ENCODE measurements at places on chromosomes 12 and 14.

DNA sequence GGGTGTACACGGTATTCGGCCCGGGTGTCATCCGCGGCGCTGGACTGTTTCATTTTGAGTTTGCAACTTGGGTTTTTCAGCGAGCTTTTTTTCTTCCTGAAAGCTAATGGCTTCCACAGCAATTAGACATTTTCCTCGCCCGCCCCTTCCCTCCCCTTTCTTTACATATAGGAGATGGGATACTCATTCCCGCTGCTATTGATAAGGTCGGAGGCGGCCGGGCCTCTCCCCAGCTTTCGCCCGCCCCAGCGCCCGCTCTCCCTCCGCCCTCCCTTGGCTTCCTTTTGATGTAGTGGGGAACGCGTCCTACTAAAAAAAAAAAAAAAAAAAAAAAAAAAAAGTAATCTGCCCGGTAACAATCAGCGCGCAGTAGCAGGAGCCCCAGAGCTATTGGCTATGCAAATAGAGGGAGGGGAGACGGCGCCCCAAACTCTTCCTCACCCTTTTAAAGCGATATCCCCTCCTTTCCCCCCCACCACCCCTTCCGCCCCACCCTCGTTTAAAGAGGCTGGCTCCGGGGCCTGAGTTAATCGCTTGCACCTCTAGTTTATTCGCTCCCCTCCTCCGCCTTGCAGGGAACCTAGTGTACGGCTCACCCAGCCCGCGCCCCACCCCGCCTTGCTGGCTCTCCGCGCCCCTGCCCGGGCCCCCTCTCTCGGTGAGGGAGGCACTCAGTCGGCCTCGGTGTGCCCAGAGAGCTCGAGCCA, 1.7 kb upstream of the CCND2 start:
- peak; percentile 80 for DNase-seq

DNA sequence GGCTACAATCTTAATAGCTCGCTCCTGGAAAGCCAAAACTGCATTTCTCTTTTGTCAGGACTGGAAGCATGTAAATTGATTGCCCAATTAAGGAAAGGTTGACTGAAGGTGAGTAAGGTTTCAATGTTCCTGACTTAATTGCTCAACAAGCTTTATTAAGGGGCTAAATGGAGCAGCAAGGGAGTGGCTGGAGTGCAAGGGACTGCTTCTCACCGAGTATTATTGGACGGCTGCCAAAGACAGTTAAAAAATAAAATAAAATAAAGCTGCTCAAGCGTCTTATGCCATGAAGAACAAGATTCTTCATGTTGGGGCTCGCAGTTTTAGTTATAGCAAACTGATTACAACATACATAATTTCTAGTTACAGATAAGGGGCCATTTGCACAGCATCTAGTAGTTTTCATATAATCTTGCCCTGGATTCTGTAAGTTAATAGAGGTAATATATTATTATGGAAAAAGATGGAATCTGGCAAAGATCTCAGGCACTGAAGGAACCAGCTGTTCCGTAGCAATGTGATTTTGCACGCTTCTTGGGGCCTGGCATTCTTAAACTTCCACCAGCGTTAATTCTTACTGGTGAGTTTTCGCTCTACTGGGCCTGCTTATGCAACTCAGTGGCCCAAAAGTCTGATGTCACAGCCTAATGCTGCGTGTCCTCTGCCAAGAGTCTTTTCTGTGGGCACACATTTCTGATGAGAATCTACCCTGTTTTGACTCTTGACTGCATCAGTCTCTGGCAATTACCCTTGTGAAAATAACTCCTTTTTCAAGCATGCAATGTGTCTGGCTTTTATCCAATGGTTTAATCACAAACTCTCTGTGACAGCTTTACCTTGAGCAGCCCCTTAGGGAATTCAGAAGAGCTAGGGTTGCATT, 108.5 kb downstream of the SLC38A1 start:
- no peak for DNase-seq

GRCh38 chr12:13253966-13254760, 57.6 kb downstream of the EMP1 start:
- DNase-seq: no peak

DNA sequence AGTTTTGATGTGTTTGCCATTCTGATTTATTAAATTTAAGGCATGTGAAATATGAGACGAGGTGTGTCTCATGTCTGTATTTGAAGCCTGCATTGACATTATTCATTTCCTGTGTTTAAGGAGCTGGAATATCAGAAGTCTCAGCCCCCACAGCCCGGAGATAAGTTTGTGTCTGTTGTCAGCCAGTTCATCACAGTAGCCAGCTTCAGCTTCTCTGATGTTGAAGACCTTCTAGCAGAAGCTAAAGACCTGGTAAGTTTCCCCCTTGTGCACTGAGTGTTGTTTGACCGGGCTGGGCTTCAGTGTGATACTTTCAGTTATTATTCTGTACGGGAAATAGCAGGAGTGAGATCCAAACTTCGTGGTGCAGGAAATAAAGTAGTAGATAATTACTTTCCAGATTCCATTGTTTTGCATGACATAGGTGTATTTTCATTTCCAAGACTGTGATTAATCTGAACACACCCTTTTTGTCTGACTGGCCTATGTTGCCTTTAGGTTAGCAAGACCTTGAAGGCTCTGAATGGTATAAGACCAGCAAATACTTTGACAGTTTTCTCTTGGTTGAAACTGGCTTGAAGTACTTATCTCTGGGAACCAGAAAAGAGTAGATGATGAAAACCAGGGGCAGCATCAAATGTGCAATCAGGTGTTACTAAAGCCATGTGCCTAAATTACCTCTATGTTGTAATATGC, 101.5 kb downstream of the GPR135 start:
- DNase-seq: no peak

DNA sequence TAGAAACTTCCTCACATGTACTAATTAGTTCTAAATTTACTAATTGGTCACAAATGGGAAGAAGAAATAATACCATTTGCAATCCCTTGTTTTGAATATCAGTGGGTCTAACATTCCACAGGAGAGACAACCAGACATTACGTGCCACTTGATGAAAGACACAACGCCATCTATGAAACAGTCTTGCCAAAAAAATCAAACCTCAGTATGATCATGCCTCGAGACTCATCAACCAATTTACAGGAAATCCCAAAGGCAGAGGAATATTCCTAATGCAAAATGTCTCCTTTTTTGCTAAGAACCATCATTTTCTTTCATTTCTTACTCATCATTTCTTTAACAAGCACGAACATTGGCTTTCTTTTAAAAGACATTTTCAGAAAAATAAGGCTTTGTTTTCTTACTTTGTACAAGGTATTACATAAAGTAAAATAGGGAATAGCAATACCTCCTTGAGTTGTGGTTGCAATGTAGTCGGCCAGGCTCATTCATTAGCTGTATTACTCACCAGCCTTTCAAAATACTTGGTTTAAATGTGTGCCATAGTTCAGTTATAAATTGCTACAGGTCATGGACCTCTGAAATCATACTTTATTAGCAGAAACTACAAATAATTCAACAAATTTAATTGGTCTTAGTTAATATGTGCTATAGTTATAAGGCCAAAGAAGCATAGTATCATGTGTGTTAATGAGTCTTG, 436.2 kb upstream of the FLRT2 start:
- DNase-seq: no peak

DNA sequence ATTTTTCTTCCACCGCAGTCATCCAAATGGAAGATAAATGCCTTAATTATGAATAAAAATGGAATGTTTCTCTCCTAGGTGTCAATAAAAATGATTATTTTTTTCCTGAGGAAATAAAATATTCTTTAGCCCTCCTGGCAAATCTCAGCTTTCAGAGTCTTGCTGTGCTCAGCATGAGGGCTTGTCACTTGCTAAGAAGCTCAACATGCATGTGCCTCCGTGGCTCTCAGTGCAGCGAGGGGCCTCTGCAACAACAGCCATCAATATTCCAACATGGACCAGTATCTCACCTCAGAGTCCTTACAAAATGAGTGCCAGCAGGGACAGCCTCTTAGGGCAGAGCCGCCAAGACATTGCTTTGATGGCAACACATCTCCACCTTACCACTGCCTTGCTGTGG, 159.5 kb upstream of the TMPO start:
- DNase-seq: no peak

DNA sequence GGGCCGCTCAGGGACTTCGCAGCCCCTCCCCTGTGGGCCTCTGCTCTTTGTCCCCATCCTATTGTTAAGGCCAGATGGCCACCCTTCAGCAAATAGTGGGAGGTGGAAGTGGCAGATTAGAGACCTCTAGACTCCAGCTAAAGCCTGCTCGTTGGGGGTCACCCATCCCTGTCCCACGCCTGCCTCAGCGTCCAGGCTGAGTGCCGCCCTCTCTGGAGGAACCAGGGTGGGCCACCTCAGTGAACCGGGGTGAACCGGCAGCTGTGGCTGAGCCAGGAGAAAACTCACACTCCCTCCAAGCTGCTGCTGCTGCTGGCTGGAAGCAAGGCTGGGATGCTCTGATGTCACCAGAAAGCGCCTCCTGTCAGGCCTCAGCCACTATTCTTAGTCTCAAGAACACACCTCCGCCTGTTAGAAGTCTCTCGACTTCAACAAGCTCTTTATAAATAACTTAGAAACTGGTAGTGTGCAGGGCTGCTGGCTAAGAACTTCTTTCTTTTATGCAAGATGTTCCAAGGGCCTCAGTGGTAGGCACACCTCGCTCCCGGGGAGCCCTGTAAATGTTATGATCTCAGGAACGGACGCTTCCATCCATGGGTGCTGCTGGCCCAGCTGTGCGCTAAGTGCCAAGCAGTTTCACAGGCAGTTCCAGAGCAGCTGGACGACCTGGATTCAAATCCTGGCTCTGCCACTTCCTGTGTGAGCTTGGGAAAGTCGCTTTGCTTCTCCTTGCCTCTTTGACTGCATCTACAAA, 19.8 kb upstream of the TESC start:
- no peak for DNase-seq

GRCh38 chr14:53043027-53043581, 92.3 kb upstream of the FERMT2 start:
- DNase-seq: no peak

GRCh38 chr14:80304125-80304766, 92.9 kb upstream of the DIO2 start:
- DNase-seq: no peak

GRCh38 chr14:22780941-22781300, 14.4 kb downstream of the OXA1L start:
- DNase-seq: no peak

- DNase-seq: no peak
Observed at GRCh38 chr12:123149088-123149487, 1.8 kb downstream of the PITPNM2 start.

GRCh38 chr14:82122655-82123054, 589.0 kb upstream of the SEL1L start:
- DNase-seq: no peak

DNA sequence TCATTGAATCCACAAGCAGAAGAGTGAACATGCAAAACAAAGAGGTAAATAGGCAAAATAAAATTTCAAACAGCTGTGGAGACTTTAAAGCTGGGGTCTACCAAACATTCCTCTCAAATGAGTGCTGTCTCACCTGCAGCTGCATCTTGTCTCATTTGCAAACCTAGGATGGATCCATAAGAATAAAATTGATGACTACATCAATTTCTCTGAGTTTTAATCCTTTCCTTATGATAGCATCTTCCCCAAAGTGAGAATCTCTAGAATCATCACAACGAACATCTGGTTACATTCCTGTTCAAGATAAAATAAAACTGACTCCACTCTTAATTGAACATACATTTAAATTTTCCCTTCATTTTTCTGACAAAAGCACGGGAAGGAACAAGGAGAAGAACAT, 18.2 kb downstream of the SSTR1 start:
- DNase-seq: no peak

DNA sequence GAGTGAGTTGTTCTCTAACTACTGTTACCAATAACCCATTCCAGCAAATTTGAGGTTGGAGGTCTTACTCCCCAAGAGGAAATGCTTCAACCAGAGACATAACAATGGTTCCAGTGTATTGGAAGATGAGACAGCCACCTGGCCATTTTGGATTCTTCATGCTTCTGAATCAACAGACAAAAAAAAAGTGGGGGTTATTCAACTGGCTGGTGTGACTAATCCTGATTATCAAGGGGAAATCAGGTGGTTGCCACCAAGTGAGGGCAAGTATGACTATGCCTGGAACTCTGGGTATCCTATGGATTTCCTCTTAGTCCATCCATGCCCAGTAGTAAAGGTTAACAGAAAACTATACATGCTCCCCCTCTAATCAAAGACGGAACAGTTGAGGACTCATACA, 29.9 kb upstream of the ZNF641 start:
- no peak for DNase-seq

DNA sequence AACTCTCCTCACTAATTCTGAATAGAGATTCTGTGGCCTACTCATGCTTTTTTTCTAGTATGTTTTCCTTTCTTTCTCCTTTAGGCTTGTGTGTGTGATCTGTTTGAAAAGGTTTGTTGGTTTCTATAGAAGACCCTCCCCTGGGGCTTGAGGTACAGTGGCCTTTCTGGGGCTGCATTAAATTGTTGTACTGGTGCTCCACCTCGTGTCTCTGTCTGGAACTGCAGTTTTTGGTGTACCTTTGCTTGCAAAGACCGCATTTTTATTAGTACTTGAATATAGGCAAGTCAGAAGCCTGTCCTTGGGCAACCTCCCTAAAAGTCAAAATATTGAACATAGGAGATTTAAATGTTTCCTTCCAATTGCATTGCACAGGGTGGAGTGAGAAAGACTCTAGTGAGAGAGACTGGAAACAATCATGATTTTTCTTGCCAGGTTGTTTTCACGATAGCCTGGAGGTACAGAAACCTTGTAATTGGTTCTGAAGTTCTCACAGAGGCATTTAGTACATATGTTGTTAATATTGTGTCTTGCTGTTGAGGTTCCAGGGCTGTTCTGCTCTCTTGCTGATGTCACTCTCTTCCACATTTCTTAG, 39.0 kb downstream of the SLCO1B1 start:
- no peak for DNase-seq

DNA sequence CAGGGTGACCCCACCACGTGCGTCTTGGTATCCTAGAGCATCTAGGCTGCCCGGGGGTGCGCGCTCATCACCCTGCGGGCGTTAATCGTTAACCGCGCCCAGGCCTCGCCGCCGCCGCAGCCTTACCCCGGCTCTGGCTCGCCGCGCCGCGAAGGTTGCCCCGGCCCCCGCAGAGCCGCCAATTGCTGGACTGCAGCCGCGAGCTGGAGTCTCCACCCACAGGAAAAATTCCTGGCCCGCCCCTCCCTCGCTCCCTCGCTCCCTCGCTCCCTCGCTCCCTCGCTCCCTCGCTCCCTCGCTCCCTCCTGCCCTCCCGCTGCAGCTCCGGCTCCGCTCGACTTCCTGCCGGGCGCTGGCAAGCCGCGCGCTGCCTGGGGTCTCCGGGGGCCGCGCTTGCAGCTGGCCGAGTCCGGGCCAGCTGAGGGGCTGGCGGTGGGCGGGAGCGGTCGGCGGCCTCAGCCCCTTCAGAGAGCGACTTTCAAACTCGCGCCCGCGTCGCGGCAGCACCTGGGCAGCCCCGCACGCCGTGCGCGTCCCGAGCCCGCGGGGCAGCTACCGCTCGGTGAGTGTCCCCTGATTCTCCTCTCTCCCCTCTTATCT, at the start of gene PLEKHG3:
TSS of gene PLEKHG3 (plus strand) at position 282 of the 600 bp plus-strand sequence. CDS start 23,208 bp downstream, outside the sequence.
- no peak for DNase-seq

- DNase-seq: no peak
Observed at GRCh38 chr12:28974883-28975282, 174.2 kb upstream of the FAR2 start.

GRCh38 chr12:26286186-26286585, 90.8 kb downstream of the SSPN start:
- DNase-seq: no peak
